ENCODE measurements at places on chromosomes 16 and 17.

GRCh38 chr17:72378414-72379390 lies 257.9 kb downstream of the SOX9 start:
- no peak for DNase-seq

DNA sequence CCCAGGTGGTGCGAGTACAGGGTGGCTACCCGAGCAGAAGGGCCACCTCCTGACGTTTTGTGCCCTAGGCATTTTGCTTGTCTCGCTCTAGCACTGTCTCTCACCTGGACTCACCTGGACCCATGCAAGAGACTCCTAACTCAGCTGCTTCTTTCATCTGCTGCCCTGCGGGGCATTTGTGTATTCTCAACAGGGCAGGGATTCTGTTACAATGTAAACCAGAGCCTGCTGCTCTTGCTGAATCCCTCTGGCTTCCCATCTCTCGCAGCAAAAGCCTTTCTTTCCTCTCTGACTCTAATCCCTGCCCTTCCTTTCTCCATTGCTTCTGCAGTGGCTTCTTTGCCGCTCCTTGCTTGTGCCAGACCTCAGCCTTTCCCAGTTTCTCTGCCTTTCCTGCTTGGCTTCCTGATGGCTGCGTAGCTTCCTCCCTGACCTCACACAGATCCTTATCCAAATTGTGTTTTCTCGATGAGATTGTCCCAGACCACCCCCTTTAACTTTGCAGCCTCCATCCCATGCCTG lies 10.2 kb downstream of the ARSG start:
- DNase-seq: no peak

DNA sequence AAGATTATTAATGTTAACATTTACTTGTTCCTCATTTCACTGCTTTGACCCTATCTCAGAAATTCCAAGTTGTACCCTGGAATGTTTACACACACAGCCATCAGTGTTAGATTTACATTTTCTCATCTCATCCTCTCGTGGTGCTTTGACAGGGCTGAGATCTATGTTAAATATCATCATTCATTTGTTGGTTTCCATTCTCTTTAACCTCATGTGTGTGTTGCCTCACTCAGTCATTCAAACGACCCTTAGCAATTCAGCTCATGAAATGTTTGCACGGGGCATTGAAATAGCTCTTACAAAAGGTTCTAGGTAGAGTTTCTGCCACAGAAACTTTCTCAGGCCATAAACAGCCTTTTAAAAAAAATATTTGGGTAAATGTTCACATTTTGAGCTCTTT lies 369.6 kb upstream of the MAF start:
- no peak for DNase-seq

DNA sequence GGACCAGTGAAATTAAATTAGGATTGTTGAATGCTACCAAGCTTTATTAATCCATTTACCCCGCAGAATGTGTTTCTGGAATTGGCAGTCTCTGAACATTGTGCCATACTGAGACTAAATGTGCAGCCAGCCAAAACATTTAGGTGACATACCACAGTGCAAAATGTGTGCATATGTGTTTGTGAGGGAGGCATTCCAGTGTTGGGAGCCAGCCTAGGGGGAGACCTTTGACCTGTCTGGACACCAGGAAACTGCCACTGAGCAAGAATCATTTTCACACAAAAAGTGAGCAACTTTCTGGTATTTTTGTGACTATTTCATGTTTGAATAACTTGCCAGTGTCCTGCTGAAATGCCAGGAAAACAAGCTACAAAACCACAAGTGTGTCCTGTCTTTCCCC lies 64.7 kb upstream of the SLC12A3 start:
- DNase-seq: no peak

DNA sequence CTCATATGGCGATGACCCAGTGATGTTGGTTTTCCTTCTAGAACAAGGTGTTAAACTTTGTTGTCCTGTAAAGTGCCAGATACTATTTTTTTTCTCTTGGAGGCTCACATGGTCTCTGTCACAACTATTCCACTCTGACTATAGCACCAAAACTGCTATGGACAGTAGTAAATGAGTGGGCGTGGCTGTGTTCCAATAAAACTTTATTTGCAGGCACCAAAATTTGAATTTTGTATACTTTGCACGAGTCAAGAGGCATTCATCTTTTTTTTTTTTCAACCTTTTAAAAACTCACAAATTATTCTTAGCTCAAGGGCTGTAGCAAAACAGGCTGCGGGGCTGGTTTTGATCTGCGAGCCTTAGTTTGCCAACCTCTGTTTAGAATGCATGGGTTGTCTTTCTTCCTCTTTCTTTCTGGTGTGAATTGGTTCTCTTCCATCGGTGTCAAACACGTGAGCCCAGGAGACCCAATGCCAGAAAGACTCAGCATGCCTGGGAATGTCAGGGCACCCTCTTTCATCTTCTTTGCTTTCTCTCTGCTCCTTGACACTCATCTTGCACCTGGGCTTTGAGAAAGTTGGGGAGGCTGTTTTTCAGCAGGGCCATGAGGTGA lies 2.1 kb downstream of the SYT17 start:
- no peak for DNase-seq

- DNase-seq: no peak
Observed at GRCh38 chr17:59914274-59914854, 21.4 kb downstream of the RPS6KB1 start.

GRCh38 chr17:29037739-29038084 lies 5.2 kb upstream of the PIPOX start:
- DNase-seq: no peak

DNA sequence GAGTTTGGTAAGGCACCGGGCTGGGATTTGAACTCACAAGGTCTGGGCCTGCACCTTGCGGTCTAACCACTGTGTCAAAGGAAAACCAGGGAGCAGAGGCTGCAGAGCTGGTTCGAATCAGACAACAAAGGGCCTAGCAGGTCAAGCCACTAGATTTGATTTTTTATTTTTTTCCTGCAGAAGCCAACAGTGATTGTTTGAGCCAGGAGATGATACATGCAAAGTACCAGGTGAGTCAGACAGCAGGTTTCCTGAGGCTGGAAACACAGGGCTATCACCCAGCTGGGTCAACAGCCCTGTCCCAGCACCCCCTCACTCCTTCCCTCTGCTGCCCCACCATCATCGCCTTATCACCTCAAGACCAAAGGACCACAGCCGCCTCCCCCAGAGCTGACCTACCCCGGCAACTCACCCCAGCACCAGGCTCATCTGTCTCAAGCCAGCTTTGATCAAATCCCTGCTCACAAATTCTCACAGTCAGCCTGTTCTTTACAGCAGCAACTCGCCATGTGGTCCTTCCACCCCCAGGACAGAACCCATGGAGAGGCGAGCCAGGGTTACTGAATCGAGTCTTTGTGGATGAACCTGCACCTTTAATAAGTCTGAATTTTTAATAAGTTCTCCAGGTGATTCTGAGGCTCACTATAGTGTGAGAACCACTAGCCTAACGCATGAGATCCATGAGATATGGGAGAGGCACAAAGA lies 13.0 kb upstream of the KRT19 start:
- DNase-seq: no peak

Measured in CD4-positive, alpha-beta T cell treated with Interleukin-1 beta for 1 hour (primary cell).